A549 (cell line): ENCODE measurements at places on chromosomes 6 and 20. TPM values are rescaled to one million over a fixed set of nuclear protein-coding genes. Genes with fewer than 3 reads are reported as not detected.

The OPN5 gene
- not detected in 3 replicates for polyA plus RNA-seq

The TDP2 gene
- 42.7 to 52.6 TPM (median 43.2 TPM) in 3 replicates for polyA plus RNA-seq

DNA sequence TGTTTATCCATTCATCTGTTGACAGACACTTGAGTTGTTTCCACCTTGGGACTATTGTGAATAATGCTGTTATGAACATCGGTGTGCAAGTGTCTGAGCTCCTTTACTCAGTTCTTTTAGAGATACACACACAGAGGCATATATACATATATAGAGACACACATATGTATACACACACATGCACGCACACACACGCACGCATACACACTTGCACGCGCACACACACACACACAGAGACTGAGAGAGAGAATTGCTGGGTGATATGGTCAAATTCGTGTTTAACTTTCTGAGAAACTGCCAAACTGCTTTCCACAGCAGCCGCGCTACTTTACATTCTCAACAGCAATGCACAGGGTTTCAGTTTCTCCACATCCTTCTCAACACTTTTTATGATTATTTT is 273.3 kb downstream of the FARS2 start:
- no peak for DNase-seq

DNA sequence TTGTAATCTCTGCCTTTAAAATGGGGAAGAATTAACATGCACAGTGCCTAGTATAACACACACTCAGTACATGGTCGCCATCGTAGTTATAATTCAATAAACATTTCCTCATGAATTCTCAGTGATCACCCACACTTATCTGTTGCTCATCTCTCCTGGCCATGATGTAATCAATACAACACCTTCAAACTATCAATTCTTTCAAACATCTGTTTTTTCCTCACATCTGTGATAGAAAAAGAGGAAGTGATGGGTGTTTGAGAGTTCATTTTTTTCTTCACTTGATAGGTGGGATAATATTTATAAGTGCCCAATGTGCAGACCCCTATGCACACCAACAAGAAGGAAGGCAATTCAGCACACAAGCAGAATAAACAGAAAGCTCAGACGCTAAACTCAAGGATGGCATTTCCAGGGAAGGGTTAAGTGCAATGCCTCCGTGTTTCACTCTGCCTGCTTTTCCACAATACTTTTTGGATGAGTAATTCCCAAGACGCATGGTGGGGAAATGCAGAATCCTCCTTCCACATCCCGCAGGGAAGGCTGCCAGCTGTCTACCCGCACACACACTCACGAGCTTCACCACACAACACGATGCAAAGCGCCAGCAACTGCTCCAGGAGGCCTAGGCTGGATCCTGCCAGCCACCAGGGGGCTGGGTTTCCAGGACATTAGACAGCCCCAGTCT is 100.3 kb downstream of the GMPR start:
- DNase-seq: peak; percentile 58

DNA sequence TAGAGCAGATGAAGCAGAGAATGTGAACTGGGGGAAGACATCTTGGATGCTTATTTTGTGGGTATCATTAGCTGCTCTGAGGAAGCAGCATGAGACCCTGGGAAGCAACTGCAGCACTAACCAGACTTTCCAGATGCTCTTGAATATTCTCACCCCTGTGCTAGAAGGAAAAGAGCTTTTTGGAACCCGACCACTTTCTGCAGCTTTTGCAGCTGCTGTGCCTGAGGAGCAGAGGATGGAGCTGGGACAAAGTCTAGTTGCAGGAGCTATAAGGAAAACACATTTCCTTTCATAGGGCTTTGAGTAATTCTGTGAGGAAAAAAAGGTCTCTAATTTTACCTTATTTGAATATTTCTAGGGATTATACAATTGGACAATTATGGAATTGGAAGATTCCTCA is 369.7 kb downstream of the CD109 start:
- DNase-seq: no peak

The TRIM40 gene
- 0.05 TPM in 1 of 3 replicates, not detected in the others for polyA plus RNA-seq

The CYP24A1 gene
- 623 to 738 TPM (median 722 TPM) in 3 replicates for polyA plus RNA-seq

DNA sequence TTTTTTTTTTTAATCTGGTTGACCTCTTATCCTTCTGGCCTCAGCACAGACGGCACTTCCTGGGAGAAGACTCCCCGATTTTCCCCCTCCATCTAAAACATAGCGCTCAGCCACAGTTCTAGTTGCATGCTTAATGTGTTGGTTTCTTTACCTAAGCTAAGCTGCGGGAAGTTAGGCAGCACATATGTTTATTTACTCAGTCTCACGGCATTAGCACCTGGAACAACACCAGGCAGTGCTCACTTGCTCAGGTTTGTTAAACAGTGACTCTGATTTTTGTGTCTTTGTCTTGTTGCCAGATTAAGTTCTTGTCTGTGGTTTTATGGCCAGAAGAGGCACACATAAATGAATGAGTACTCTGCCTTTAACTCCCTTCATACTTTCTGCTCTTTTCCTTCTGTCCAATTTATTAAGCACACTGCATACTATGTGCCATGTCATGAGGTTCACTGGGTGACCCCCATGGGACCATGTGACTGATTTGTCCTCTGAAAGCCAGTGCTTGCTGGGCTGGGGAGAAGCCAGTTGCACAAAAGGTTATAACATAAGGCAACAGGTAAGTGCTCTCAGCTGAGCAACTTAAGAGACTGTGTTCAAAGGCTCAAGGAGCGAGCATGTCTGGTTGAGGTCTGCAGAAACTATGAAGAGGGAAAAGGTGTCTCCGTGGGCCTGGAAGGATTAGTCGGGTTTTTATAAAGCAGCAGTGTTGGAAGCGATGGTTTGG is 93.6 kb downstream of the RPP40 start:
- no peak for DNase-seq

DNA sequence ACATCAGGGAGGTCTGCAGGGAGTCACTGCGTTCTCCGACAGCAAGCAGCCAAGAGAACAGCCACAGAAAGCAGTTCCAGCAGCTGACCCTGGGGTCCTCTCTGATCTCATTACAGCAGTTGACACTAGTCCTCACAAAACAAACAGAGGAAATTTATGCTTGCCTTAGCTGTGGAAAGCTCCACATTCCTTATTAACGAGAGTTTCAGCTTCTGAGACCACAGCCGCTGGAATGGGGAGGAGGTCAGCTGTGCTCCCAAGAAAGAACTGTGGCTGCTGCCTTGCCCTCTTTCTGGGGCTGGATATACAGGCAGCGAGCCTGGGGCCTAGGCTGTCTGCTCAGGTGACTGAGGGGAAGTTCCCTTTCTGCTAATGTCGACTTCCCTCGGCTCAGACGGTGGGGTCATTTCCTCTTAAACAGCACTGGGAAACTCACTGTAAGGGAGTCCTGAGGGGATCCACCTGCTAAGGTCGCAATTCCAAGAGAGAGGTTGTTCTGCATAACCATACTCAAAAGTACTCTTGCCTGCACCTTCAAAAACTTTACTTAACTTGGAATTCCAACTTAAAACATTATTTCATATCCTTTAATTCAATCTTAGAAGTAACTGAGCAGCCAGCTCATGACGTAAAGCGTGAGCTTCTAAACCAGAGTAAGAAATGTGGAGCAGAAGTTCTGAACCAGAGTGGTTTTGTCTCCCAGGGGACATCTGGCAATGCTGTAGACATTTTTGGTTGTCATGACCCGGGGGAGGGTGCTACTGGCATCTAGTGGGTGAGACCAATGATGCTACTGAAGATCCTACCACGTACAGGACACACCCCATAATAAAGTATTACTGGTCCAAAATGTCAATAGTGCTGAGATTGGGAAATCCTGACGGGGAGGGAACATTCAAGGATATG is 80.3 kb downstream of the BACH2 start:
- no peak for DNase-seq

The SGK2 gene
- polyA plus RNA-seq: 11.4 to 12.2 TPM (median 11.8 TPM) in 3 replicates

DNA sequence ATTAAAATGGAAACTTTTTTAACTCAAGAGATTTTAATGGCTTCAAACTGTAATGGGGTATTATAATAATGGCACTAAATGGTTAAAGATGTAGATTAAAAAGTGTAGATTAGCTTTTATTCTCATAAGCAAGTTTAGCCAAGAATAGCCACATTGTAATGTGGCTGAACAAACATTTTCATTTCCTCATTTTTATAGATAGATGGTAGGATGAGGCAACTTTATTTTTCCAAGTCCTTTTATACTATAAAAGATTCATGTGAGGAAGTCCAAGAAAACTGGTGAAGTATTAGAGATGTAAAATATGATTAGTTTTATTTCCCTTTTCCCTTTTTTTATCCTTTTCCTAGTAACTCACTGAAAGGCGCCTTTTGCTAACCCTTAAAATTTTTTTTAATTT is 88.8 kb downstream of the ATRN start:
- DNase-seq: no peak

- no peak for DNase-seq
Measured at GRCh38 chr6:163926642-163927041, 512.1 kb downstream of the QKI start.

The CCHCR1 gene
- 15.2 to 15.3 TPM (median 15.3 TPM) in 3 replicates for polyA plus RNA-seq

The GMPR gene
- 0.23 to 0.53 TPM (median 0.26 TPM) in 3 replicates for polyA plus RNA-seq

- DNase-seq: no peak
Measured at GRCh38 chr20:46004889-46005473, 3.7 kb upstream of the MMP9 start.

DNA sequence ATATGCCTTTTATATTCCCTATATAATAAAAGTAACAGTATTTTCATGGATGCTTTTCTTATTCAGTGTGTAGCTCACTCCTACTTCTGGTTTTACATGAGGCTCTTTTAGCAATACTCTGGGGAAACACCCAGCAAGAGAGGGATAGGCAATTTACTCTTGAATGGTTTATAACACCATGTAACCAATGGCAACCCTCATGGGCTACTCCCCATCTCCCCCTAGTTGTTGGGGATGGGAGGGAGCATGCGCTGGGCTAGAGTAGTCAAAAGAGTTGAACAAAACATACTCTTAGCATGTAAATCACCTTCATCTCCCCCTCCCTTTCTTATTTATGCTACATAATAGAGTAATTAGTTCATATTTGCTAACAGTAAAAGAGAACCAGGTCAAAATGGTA is 140.1 kb upstream of the LRFN2 start:
- no peak for DNase-seq

DNA sequence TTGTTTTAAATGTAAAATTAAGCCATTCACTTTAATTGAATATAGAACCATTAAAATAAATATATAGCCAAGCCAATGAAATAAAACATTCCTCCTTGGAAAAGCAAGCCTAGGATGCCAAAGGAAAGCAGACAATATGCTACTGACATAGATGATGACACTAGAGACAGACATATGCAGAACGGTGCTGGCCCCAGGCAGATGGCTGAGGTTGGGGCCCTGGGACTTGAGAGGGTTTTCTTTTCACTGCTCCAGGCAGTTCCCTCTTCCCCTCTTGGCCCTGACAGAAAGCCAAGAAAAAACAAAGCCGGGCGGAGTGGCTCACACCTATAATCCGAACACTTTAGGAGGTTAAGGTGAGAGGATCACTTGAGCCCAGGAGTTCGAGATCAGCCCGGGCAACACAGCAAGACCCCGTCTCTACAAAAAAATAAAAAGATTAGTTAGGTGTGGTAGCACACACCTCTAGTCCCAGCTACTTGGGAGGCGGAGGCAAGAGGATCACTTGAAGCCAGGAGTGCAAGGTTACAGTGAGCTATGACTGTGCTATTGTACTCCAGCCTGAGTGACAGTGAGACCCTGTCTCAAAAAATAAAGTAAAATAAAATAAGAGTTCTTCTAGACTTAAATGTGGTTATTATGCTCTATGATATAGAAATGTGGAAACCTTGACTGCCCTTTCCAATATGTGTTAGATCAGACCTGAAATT is 31.2 kb downstream of the FASTKD5 start:
- DNase-seq: no peak

The CCN5 gene
- polyA plus RNA-seq: 11.1 to 13.9 TPM (median 12.3 TPM) in 3 replicates

The TNXB gene
- polyA plus RNA-seq: 0.51 to 1.7 TPM (median 0.64 TPM) in 3 replicates

GRCh38 chr20:42336576-42336975 is 718.4 kb upstream of the CHD6 start:
- no peak for DNase-seq

The CTAGE9 gene
- not detected in 3 replicates for polyA plus RNA-seq

DNA sequence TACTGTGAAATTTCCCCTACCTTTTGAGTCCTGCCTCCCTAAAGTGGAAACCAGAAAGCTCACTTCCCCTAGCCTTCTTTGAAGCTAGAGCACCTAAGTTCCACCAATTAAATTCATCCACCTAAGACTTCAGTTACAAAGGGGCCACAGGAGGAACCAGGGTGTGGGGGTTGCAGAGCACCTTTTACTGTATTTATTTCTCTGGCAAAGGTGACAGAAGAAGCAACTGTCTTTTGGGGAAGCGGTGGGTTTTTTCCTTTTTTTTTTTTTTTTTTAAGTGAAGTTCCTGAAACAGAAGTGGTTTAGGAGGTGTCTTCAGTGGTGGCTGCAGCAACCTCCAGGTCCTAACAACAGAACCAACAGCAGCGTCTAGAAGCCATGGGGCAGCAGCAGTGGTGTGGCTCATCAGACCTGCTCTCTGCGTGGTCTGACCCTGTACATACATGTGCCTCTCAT is 13.1 kb downstream of the PSMB9 start:
- no peak for DNase-seq
